ENCODE measurements at places on chromosomes 11 and 22.

GRCh38 chr22:42562684-42563083, 8.9 kb downstream of the SERHL2 start:
- DNase-seq, result no peak

- peak; percentile 27 for DNase-seq
Measured at GRCh38 chr22:49934160-49934890, 15.9 kb downstream of the CRELD2 start.

- no peak for DNase-seq
Measured at GRCh38 chr11:100674212-100674611, 12.9 kb upstream of the ARHGAP42 start.

- DNase-seq, result no peak
Measured at GRCh38 chr11:116515664-116516184, 257.1 kb downstream of the BUD13 start.

DNA sequence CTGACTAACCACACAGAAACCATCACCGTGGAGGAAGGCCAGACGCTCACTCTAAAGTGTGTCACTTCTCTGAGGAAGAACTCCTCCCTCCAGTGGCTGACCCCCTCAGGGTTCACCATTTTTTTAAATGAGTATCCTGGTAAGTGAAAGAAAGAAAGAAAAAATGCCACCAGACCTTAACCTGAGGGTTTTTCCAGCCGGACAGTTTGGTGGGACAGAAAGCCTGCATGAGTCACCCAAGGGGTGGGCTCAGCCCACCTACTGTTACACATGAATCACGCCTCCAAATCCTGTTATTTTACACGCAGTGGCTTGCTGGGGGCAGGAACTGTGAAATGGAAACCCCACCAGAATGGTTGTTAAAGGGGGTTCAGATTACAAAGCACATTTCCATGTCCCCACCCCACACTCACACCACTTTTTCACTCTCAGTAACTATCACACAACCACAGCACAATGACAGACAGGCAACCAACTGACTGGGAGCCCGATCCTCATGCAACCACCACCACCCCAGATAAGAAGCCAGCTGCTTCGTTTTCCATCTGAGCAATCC, 11.9 kb downstream of the CRTAM start:
- no peak for DNase-seq

- no peak for DNase-seq
Measured at GRCh38 chr11:40597546-40598113, 861.8 kb downstream of the LRRC4C start.

DNA sequence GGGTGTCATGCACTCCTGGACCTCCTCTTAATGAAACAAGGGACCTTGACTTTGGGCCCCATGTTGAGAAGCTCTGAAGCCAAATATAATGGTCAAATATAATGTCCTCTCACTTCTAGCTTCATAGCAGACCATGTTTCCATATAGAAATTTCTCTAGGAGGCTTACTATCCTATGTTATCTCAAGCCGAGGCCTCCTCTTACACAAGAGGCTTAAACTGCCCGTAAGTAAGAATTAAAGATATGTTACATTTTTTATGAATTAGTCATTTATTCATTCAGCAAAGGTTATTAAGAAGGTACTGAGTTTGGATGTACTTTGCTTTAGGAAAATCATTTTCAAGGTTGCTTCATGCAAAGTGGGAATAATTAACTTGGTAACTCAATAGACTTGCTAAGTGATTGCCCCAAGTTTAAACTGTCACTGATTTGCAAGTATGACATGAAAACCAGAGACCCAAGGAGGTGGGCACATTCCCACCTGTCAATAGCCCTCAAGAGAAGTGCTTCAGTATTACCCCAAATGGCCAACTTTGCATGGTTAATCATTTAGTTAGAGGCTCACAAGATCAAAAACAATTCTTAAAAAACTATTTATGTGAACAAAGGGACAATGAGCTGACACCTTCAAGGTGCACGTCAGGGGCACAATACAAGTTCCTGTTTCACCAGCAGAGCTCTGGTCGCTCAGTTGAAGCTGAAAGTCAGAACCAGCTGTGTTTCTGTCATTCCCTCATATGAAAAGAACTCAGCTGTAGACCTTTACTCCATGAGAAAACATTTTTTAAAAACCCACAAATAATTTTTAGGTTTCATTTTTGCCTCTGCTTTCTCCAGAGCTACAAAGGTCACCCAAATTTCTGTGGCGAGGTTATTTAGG, 20.9 kb downstream of the BDNF start:
- no peak for DNase-seq

GRCh38 chr11:100152766-100153165, 534.3 kb upstream of the ARHGAP42 start:
- no peak for DNase-seq

- DNase-seq, result no peak
Measured at GRCh38 chr22:37419370-37419968, 7.8 kb downstream of the ELFN2 start.

DNA sequence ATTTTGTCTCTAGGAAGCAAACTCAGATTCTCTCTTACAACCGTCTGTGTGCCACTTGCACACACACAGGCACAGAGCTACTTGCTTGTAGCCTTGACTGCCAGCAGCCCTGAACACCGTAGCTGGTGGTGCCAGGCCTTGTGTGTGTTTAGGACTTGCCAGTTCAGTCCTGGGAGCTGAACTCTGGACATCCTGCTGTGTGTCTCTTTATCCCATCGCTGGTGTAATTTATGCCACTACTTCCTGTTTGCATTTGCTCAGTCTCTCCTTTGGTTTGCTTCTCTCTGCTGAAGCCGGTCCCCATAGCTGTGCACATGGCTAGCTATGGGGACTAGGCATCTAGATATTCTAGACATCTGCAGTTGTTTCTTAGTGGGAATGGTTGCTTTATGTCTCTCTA, 24.0 kb downstream of the MARK2 start:
- DNase-seq, result no peak

GRCh38 chr11:123302751-123303195, 107.7 kb upstream of the CLMP start:
- DNase-seq, result no peak

- no peak for DNase-seq
Measured at GRCh38 chr11:130403271-130403804, 25.1 kb downstream of the ADAMTS8 start.

- DNase-seq, result no peak
Measured at GRCh38 chr11:73530109-73530508, 67.8 kb downstream of the FAM168A start.

GRCh38 chr11:130118165-130118564, 41.4 kb upstream of the ST14 start:
- DNase-seq, result no peak

DNA sequence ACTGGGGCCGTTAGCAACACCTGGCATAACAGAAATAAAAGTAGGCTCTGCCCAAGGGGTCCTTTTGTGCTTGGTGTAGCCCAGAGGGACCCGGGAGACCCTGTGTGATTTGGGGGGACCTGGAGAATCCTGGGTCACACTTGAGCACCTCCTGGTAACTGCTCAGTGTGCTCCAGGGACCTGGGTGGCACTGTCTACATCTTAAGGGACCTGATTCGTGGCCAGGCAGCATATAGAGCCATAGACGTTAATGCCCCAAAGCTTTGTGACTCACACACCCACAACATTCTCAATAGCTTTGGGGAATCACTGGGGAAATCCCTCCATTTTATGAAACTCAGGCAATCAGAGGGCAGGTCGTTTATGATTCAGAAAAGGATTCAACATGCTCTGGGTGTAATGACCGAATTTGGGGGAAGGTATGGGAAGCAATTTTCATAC, 3.6 kb upstream of the IGF2 start:
- DNase-seq, result no peak

GRCh38 chr22:31081963-31082605, 966 bp downstream of the SMTN start:
- no peak for DNase-seq

DNA sequence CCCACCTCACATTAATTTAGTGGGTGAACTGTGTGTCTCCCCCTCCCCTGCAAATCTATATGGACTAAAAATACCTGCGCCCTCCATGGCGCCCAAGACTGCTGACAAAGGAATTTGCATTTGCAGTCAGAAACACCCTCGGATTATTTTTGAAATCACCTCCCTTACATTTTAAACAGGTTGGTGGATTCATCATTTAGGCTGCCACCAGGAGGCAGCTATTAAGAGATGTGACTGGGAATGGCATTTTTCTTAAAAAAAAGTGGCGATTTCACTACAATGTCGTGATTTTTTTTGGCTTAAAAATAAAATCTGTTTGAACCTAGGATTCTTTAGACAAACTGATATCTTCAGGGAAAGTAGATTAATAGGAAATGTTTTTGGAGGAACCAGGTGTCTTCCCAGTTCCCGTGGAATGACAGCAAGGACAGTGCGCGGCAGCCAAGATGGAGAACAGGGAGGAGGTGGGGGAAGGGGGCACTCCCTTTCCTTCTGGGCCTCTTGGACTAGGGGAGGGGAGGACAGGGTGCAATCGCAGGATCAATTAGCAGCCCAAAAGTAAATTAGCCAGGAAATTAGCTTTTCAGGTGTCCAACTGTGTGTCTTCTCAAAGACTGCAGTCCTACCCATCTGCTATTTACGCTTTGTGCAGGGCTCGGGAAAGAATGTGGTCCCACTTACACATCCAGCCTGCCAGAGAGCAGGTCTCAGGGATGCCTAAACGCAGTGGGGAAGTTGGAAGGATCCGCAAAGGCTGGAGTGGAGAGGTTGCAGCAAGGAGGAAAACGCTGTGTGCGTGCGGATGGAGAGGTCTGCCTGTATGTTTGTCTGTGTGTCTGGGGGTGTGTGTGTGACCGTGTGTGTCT, 496.4 kb downstream of the NTM start:
- DNase-seq, result no peak

GRCh38 chr11:126834573-126834972, 166.0 kb downstream of the KIRREL3 start:
- DNase-seq, result no peak

DNA sequence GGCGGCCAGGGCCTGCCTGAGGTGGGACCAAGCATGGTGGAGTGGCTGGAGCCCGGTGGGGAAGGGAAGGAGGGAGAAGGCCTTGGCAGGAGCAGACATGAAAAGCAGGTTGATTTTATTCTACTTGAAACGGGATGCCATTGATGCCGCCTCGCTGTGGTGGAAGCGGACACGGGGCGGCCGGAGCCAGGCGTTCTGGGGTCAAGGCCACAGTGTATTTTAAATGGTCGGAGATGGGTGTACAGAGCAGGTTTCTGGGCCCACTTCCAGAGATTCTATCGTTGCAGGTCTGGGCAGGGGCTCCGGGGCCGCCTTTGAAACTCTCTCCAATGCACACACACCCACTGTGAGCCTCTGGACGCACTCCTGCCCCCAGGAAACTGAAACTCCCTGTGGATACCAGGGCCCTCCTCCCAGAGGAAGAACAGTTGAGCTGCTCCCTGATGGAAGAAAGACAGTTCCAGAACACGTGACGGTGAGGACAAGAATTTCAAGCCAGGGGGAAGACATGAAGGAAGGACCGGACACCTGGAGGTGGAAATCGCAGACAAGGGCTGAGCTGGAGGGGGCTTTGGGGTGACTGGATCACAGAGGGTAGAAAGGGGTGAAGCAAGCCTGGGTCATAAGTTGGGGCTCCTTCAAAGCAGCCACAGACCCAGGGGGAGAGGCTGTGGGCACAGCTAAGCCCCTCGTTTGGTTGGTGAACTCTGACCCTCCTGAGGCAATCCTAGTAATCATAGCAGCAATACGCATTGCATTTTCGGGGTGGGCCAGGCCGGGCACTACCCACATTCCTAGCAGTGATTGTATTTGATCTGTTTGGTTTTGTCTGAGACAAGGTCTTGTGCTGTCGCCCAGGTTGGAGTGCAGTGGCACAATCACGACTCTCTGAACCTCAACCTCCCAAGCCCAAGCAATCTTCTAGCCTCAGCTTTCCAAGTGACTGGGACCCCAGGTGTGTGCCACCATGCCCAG, 12.3 kb upstream of the LINC01488 start:
- no peak for DNase-seq

DNA sequence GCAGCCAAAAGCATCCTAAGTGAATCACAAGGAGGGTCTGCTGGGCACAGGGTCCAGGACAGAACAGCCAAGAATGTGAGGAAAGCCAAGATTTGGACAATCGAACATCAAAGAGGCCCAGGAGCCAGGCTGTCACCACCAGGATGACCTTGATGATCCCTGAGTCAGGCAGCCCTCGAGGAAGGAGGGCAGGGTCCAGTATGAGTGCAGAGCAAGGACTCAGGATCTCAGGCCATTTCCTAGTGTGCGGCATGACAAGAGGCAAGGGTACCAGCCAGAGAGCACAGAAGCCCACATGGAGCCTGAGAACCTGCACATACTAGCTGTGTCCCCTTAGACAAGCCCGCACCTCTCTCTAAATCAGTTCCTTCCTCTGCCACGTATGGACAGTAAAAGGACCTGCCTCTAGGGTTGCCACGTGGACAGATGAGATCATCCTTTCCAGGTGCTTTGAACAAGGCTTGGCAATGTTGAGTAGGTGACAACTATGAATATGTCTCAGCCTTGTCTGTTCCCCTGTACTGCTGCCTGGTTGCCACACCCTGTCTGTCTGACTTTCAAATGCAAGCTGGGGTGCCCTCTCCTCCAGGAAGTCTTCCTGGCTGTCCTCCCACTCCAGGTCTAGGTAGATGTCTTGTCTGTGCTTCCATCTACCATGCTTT, 32.2 kb upstream of the ISX start:
- no peak for DNase-seq

GRCh38 chr11:20363500-20364340, at the start of gene HTATIP2:
HTATIP2 (plus strand) TSS chr11:20363714; CDS start chr11:20364238, 524 bp downstream.
- peak; percentile 70 for DNase-seq

DNA sequence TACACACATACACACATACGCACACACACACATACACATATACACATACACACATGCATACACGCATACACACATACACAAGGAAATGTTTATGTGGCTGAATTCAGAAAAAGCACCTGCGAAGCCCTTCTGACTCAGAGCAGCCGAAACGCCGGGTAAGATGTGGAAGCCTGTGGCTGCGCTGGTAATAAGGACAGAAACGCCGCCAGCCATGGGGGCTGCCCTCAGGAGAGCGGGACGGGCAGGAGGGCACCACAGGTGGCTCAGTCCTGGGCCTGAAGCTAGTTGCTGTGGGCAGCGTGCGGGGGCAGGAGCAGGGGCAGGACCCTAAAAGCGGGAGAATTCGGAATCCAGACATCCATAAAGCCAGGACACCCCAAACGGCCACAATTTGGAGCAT, 378.3 kb downstream of the BRD1 start:
- DNase-seq, result no peak

GRCh38 chr11:34356576-34356912, 1.3 kb downstream of the ABTB2 start:
- DNase-seq, result no peak

- DNase-seq, result no peak
Measured at GRCh38 chr11:30585125-30585891, 845 bp downstream of the MPPED2 start.

- no peak for DNase-seq
Measured at GRCh38 chr11:121863126-121863525, 252.9 kb downstream of the BLID start.
